ENCODE measurements at places on chromosomes 4 and X. TPM values are rescaled to one million over a fixed set of nuclear protein-coding genes. Genes with fewer than 3 reads are reported as not detected.

XK gene
- 0.24 TPM for total RNA-seq

OPRPN gene
- not detected for total RNA-seq

PF4V1 gene
- total RNA-seq: not detected

BMX gene
- 0.03 TPM for total RNA-seq

C4orf50 gene
- not detected for total RNA-seq

PAGE4 gene
- not detected for total RNA-seq

IL2 gene
- not detected for total RNA-seq

CCSER1 gene
- 0.81 TPM for total RNA-seq

HPSE gene
- 13.0 TPM for total RNA-seq

RPA4 gene
- total RNA-seq: 0.44 TPM

SEPTIN11 gene
- 75.3 TPM for total RNA-seq

MAOA gene
- 39.1 TPM for total RNA-seq

APOO gene
- total RNA-seq: 32.7 TPM

CENPVL2 gene
- total RNA-seq: not detected

RBBP7 gene
- 141 TPM for total RNA-seq

TMSB15A gene
- total RNA-seq: 0.20 TPM

VCX2 gene
- not detected for total RNA-seq

ANOS1 gene
- 4.3 TPM for total RNA-seq

CT83 gene
- total RNA-seq: not detected

STPG2 gene
- 0.07 TPM for total RNA-seq

ARMCX4 gene
- 2.4 TPM for total RNA-seq

SYN1 gene
- total RNA-seq: 0.71 TPM

MAGEA2B gene
- not detected for total RNA-seq

MAGEA1 gene
- total RNA-seq: not detected

SPANXN4 gene
- not detected for total RNA-seq

PAGE5 gene
- total RNA-seq: not detected

MAGEC1 gene
- not detected for total RNA-seq

Data from foreskin keratinocyte (primary cell).